ENCODE measurements at places on chromosomes 2 and 18.
A peak's percentile ranks its signal among the peaks of the same experiment; 100 is the strongest.

- peaks cover 9% of the 10 kb centered on the region for H3K36me3 ChIP-seq
- DNase-seq: no peak
- no peak overlapping the region for H3K27ac ChIP-seq
- H3K27me3 ChIP-seq: peaks cover 2% of the 10 kb centered on the region
Observed at GRCh38 chr2:237350597-237350996, 63.4 kb downstream of the COL6A3 start.

DNA sequence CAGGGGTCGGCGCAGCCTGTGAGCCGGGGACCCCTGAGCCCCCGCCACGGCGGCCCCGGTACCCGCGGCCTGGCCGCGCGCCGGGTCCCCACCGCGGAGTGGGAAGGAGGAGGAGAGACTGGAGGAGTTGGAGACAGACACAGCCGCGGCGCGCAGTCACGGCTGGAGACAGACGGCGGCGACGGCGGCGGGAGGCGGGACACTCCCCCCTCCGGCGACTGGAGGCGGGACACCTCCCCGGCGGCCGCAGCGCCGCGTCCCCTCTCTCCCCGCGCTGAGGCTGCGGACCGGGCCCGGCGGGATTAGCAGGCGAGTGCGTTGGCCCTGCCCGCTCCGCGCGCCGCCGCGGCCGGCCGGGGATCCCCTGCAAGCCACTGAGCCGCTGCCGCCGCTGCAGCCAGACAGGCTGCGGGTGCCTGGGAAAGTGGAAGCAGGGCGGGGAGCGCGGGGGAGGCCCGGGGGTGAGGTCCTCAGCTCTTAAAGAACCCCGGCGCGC is 1.0 kb upstream of the LDLRAD4 start:
- H3K4me1 ChIP-seq: peaks cover 64% of the 10 kb centered on the region
- no peaks in the 10 kb centered on the region for H3K36me3 ChIP-seq
- peak overlapping the region; percentile 79 for H3K27ac ChIP-seq

GRCh38 chr2:122062506-122062905 is 307.1 kb downstream of the TSN start:
- no peak overlapping the region for H3K4me3 ChIP-seq
- H3K4me1 ChIP-seq: no peaks in the 10 kb centered on the region
- no peaks in the 10 kb centered on the region for H3K36me3 ChIP-seq
- no peaks in the 10 kb centered on the region for H3K27me3 ChIP-seq
- no peak overlapping the region for H3K27ac ChIP-seq

GRCh38 chr18:35581898-35582641 is 530 bp downstream of the GALNT1 start:
- no peak overlapping the region for H3K27ac ChIP-seq
- peak; percentile 91 for DNase-seq
- H3K4me3 ChIP-seq: peak overlapping the region; percentile 64
- H3K4me1 ChIP-seq: peaks cover 10% of the 10 kb centered on the region
- H3K27me3 ChIP-seq: no peaks in the 10 kb centered on the region
- no peaks in the 10 kb centered on the region for H3K36me3 ChIP-seq

DNA sequence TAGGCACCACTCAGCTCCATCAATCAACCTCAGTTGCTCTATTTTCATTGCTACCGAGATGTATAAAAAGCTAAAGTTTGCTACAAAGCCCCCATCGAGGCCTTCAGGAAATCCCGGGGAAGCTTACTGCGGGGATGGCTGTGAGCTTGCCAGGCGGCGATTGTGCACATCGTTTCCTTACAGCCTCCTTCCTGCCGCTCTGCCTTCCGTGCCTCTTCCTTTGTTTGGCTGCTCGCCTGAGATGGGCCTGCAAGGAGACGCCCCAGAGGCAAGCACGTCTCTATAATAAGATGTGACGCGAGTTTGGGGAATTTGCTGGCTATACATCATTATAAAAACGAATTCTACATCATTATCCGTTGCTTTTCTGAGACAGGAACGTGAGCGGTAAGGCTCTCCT is 41.6 kb downstream of the DHRS9 start:
- no peaks in the 10 kb centered on the region for H3K36me3 ChIP-seq
- no peak overlapping the region for H3K4me3 ChIP-seq
- DNase-seq: no peak
- H3K27ac ChIP-seq: no peak overlapping the region
- H3K4me1 ChIP-seq: peaks cover 52% of the 10 kb centered on the region

DNA sequence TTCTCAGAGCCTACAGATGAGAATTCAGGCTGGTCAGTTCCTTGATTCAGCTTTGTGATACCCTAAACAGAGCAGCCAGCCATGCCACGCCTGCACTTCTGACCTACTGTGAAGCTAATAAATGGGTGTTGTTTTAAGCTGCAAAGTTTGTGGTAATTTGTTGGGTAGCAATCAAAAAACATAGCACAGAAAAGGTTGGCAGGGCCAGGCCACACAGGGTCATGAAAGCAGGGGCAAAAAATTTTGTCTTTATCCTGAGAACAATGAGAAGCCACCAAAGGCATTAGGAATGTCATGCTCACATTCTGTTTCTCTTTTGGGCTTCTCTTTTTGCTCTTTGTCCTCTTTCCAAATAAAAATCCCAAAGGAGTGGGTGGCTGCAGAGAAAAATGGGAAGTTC is 385.9 kb downstream of the TXNL1 start:
- H3K4me3 ChIP-seq: no peak overlapping the region
- H3K27me3 ChIP-seq: no peaks in the 10 kb centered on the region
- no peak for DNase-seq
- no peaks in the 10 kb centered on the region for H3K36me3 ChIP-seq
- H3K27ac ChIP-seq: no peak overlapping the region
- H3K4me1 ChIP-seq: no peaks in the 10 kb centered on the region

- no peaks in the 10 kb centered on the region for H3K27me3 ChIP-seq
- no peaks in the 10 kb centered on the region for H3K36me3 ChIP-seq
- H3K4me3 ChIP-seq: no peak overlapping the region
- H3K4me1 ChIP-seq: peaks cover 9% of the 10 kb centered on the region
Observed at GRCh38 chr2:3728104-3729054, 25.0 kb downstream of the DCDC2C start.

- no peak overlapping the region for H3K4me3 ChIP-seq
- DNase-seq: no peak
- H3K27ac ChIP-seq: no peak overlapping the region
- no peaks in the 10 kb centered on the region for H3K36me3 ChIP-seq
- no peaks in the 10 kb centered on the region for H3K27me3 ChIP-seq
Observed at GRCh38 chr2:111975053-111975552, 76.7 kb downstream of the MERTK start.

GRCh38 chr2:233974530-233975071 is 57.4 kb downstream of the TRPM8 start:
- no peak for DNase-seq
- no peaks in the 10 kb centered on the region for H3K36me3 ChIP-seq
- H3K27ac ChIP-seq: no peak overlapping the region

DNA sequence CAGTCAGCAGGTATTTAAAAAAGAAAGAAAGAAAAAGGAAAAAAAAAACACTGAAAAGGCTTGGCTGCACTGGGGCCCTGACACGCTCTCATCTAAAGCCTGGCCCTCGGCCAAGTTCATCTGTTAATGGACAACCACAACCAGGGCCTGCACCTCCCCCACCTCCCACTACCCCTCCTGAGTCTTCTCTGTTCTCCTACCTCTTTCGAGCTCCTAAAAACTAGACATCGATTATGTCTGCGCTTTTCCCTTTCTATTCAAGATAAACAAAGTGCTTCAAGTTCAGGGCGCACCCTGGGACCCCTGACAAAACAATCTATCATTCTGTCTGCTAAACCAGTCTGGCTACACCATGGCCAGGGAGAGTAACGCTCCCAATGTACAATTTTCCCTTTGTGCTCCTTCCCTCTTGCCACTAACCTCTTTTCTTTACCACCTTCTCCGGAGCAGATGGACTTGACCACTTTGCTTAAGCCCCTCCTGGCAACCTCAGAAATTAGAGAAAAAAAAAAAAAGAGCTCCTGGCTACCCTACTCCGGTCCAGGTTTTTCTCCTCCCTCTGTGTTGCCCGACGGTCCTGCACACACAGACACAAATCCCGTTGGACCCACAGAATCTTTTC is 22.7 kb downstream of the BCL11A start:
- H3K4me1 ChIP-seq: peaks cover 69% of the 10 kb centered on the region
- no peak overlapping the region for H3K27ac ChIP-seq
- no peaks in the 10 kb centered on the region for H3K36me3 ChIP-seq
- no peak overlapping the region for H3K4me3 ChIP-seq
- DNase-seq: no peak

- DNase-seq: no peak
- H3K4me3 ChIP-seq: no peak overlapping the region
- no peaks in the 10 kb centered on the region for H3K36me3 ChIP-seq
- H3K4me1 ChIP-seq: no peaks in the 10 kb centered on the region
- no peaks in the 10 kb centered on the region for H3K27me3 ChIP-seq
- no peak overlapping the region for H3K27ac ChIP-seq
Observed at GRCh38 chr2:121830809-121831208, 75.4 kb downstream of the TSN start.

DNA sequence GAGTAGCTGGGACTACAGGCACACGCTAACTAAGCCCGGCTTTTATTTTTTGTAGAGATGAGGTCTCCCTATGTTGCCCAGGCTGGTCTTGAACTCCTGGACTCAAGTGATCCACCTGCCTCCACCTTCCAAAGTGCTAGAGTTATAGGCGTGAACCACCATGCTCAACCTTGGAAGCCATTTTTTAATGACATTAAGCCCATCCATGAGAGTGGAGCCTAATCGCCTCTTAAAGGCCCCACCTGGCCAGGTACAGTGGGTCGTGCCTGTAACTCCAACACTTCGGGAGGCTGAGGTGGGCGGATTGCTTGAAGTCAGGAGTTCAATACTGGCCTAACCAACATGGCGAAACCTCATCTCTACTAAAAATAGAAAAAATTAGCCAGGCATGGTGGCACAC is 41.6 kb upstream of the TFCP2L1 start:
- no peak for DNase-seq
- no peaks in the 10 kb centered on the region for H3K27me3 ChIP-seq
- H3K36me3 ChIP-seq: no peaks in the 10 kb centered on the region
- no peak overlapping the region for H3K27ac ChIP-seq
- no peak overlapping the region for H3K4me3 ChIP-seq
- no peaks in the 10 kb centered on the region for H3K4me1 ChIP-seq

DNA sequence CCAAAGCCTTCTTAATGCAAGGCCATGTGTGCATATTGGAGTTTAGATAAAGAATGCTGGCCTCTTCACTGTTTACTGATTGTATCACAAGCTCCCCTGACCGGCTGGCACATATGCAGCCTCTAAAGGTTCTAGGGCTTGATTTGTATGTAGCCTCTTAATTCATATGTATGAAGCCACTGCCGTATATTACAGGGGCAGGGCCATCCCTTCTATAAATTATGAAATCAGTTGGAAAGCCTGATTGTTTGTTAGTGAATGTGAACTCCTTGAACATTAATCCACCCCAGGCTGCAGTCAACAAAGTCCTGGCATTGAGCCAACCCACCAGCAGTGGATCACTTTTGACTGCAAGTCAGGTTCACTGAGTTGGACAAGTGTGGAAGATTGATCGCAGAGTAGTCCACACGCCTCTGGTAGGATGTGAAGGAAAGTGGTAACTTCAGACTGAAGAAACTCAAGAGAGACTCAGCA is 61.6 kb upstream of the PARD3B start:
- no peaks in the 10 kb centered on the region for H3K36me3 ChIP-seq
- no peak for DNase-seq
- no peak overlapping the region for H3K27ac ChIP-seq
- no peaks in the 10 kb centered on the region for H3K4me1 ChIP-seq

DNA sequence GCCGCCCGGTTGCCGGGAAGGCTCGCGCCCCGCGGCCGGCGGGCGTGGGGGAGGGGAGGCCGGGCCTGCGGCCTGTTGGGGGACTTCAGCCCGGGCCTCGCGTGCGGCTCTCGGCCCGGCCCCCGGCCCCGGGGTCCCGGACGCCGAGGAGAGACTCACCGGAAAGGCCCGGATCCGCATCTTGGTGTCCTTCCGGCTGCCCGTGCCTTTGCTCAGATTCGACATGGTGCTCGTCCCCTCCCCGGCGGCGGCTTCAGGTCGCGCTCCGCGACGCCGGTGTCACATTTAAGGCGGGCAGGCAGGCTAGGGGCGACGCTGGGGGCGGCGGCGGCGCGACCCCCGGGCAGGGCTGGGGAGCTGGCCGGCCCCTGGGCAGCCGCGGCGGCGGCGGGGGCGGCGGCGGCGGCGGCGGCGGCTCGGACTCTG is 365 bp downstream of the CUL3 start:
- H3K27ac ChIP-seq: peak overlapping the region; percentile 98
- H3K36me3 ChIP-seq: no peaks in the 10 kb centered on the region
- peak; percentile 94 for DNase-seq

DNA sequence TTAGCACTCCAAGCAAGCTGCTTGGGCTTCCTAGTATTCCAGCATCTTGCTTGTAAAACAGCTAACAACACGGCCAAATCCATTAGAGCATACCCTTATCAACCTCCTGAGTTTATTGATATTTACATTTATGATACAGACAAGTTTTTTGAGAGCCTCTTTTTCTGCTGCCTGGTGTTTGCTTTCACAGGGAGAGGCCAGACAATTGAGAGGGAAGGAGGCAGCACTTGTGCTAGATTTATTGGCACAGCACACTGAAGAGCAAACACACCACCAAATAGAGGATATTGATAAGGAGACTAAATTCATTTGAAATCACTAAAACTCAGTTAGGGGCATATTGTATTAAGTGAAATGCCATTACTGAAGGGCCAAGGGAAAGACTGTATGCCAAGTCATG is 1142.3 kb upstream of the FANCL start:
- no peaks in the 10 kb centered on the region for H3K36me3 ChIP-seq
- no peaks in the 10 kb centered on the region for H3K27me3 ChIP-seq
- H3K27ac ChIP-seq: no peak overlapping the region
- H3K4me3 ChIP-seq: no peak overlapping the region
- no peaks in the 10 kb centered on the region for H3K4me1 ChIP-seq

DNA sequence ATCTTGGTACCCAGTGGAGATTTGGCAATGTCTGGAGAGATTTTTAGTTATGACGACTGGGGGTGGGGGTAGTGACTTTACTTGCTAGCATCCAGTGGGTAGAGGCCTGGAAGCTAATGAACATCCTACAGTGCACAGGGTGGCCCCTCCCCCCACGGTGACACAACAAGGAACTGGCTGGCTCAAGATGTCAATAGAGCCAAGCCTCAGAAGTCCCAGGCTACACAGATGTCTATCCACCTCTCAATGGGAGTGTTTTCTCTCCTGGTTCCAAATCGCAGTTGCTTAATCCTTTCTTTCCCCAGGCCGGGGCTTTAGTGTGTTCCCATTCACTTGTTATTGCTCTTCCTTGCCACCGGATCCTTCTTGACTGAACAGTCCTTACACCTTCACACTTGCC is 9.3 kb upstream of the CCBE1 start:
- no peak for DNase-seq
- peaks cover 4% of the 10 kb centered on the region for H3K27me3 ChIP-seq
- H3K36me3 ChIP-seq: no peaks in the 10 kb centered on the region
- H3K4me3 ChIP-seq: no peak overlapping the region
- H3K4me1 ChIP-seq: no peaks in the 10 kb centered on the region

GRCh38 chr2:147331790-147332419 is 512.9 kb upstream of the ACVR2A start:
- H3K36me3 ChIP-seq: no peaks in the 10 kb centered on the region
- DNase-seq: no peak
- H3K27ac ChIP-seq: no peak overlapping the region
- H3K4me1 ChIP-seq: peaks cover 10% of the 10 kb centered on the region
- no peaks in the 10 kb centered on the region for H3K27me3 ChIP-seq
- H3K4me3 ChIP-seq: no peak overlapping the region

GRCh38 chr2:26609839-26610277 is 31.3 kb downstream of the CIB4 start:
- no peak overlapping the region for H3K27ac ChIP-seq
- DNase-seq: peak; percentile 79
- no peak overlapping the region for H3K4me3 ChIP-seq
- peaks cover 51% of the 10 kb centered on the region for H3K4me1 ChIP-seq
- no peaks in the 10 kb centered on the region for H3K36me3 ChIP-seq
- no peaks in the 10 kb centered on the region for H3K27me3 ChIP-seq

GRCh38 chr2:178072383-178073301 is at the start of gene PDE11A:
TSS of gene PDE11A (minus strand) at chr2:178072777. CDS start at chr2:178072437, 340 bp downstream.
- DNase-seq: peak; percentile 81
- peak within 1 kb of the TSS; percentile 40 for H3K4me3 ChIP-seq
- H3K27me3 ChIP-seq: peaks cover 7% of the 10 kb centered on the region
